ENCODE measurements at places on chromosomes 6 and 20.

DNA sequence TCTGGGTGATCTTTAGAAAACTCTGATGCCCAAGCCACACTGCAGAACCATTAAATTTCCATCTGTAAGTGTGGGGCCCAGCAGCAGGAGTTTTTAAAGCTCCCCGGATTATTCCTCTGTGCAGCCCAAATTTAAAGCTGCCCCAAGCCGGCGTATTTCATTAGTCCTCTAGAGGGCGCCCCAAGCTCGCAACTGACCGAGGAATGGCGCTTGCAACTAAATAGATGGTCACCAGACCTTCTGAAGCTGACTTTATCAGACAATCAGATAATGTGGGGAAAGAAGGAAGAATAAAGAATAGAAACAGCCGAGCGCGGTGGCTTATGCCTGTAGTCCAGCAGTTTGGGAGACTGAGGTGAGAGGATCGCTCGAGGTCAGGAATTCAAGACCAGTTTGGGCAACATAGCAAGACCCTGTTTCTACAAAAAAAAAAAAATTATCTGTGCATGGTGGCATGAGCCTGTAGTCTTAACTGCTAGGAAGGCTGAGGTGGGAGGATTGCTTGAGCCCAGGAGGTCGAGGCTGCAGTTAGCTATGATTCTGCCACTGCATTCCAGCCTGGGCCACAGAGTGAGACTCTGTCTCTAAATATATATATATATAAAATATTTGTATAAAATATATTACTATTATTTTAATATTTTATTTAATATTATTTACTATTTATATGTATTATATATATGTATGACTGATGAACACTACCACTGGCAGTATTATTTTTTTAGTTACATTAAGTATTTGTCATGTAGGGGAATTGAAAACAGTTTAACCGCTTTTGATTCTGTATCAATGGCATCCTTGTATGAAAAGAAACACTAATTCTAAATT lies 56.0 kb downstream of the OTOR start:
- no peak for DNase-seq

DNA sequence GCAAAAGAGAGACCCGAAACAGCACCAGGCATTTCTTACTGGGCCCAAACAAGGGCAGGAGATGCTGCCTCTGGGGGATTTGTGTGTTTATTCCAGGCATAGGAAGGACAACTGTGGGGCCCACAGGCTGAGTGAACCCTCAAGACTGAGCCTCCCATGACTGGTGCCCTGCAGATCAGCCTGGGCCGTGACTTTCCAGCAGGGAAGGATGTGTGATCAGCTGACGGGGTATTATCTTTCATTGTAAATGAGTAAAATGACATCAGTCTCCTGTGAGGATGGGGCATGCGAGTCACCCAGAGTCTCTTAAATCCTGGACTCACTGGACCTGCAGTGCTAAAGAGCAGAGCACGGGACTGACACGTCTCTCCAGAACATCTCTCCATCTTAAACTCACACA lies 3.9 kb upstream of the TEAD3 start:
- DNase-seq: no peak

GRCh38 chr6:5125152-5126006 lies 40.2 kb downstream of the PPP1R3G start:
- no peak for DNase-seq

DNA sequence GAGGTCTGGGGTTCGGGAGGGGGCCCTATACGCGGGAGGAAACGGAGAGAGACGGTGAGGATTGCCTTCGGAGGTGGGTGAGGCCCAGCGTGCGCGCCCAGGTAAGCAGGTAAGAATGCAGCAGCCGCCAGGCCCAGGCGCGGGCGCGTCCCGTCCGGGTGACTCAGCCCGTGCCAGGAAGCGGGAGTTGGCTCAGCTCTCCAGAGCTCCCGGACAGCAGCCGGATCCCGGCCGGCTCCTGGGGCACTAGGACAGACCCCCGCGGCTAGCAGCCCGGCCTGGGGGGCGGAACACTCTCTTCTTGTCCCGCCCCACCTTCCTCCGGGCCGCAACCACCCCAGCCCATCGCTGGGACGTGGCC lies 1.5 kb upstream of the MDFI start:
- no peak for DNase-seq

GRCh38 chr6:150373260-150373701 lies 4.5 kb downstream of the IYD start:
- DNase-seq: no peak

- DNase-seq: no peak
Measured at GRCh38 chr6:50653253-50653652, 60.1 kb upstream of the TFAP2D start.

- DNase-seq: no peak
Measured at GRCh38 chr6:43774776-43775534, 4.9 kb downstream of the VEGFA start.

GRCh38 chr6:97586344-97586743 lies 303.3 kb upstream of the MMS22L start:
- no peak for DNase-seq

GRCh38 chr6:170165085-170165470 lies 125.8 kb downstream of the DLL1 start:
- DNase-seq: no peak

DNA sequence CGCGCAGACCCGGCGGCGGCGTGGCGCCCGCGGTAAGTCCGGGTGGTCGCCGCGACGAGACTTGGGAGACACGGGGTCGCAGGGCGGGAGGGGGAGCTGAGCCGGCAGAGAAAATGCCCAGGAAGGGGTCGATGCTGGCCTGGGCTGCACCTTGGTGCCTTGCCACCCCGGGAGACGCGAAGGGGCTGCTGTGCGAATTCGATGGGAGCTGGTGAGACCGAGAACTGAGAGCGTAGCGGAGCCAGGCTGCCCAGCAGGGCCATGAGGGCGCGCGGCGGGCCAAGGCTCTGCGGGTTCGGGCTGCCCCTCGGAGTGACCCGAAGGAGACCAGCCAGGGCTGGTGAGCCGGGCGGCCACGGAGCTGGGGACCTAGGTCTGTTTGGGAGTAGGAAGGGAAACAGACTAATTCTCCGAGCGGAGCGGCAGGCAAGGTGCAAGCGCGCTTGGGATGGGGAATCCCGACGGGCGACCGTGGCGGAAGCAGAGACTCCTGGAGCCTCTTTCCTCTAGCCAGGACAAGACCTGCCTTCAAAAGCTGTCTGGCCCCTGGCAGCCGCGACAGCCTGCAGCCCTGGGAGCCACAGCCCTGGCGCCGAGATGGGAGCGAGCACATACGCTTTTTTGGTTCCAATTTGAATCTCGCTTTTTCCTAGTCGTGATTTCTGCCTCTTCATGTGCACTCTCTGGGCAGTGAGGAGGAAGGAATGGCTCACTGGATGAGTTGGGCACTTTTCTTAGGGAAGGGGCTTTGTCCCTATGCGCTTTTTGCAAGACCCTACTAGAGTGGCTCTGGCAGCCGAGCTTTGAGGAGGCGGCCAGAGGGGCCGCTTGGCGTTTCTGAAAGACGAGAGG lies 691 bp downstream of the SYNDIG1 start:
- DNase-seq: no peak

DNA sequence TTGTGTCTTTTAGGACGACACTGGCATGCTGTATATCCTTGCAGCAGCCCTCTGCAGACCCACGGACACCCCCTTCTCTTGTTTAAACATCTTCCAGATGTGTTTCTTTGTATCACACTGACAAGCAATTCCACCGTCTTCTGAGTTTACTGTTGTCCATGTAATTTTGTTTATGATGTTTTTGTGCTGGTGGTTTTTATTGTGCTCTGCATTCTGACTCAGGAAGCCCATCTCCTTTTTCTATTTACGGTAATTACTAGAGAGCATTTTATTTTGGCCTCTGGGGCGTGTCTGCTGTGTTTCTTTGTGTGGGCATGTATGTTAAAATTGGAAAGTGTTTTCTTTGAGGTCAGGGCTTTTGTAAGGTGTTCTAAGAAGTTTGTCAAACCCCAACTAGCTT lies 111.9 kb downstream of the JARID2 start:
- DNase-seq: no peak

DNA sequence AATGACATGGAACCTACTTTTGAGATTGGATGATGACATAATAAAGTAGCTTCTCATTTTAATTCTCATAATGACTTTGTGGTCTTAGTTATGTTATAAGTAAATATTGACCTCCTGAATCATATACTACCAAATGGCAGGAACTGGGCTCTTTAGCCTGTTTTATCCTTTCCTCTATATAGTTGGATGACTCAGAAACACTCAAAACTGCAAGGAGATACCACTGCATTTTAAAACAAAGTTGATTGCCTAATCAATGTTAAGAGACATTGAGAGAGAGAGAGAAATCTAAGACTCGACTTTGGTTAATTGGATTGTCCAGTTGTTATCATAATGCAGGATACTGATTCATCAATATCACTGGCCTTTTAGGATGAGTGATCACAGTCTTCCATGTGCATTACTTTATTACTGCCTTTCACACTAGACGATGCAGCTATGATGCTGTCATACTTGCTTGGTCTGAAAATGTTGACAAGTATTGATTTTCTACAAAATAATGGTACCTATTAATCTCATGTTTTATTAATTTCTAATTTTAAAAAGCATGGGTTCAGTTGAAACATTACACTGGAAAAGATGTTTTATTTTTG lies 320.0 kb downstream of the NKAIN2 start:
- no peak for DNase-seq

DNA sequence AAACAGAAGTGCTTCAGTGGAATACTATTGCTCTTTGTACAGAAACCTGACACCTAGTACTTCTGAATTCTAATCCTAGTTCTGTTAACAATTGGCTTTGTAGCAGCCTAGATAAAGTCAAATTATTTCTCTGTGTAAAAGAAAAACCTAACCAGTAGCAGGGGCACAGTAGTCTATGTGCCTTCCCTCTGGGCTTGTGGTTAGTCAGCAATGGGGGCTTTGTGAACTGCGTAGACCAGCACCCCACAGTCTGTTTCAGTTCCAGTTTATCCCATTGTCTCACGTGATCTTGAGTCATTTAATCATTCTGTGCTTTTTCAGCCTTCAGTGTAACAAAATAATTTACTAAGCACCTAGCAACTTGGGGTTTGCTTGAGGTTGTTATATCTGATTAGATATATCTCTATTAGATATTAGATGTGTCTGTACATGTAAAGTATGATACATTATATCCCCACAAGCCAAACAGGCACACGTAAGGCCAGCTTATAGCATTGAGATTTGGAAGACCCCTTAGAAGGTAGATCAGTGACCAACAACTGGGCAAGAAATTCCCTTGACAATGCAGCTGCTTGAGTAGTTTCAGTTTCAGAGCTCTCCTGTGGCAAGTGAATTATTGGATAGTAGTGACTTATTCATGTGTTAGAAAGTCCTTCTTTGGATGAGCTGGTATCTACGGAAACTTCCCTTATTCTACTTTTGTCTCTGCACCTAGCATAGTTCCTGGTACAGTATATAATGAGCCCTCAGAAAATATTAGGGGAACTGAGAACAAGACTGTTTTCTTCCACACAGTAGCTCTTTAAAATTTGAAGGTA lies 27.9 kb upstream of the CCR6 start:
- no peak for DNase-seq

DNA sequence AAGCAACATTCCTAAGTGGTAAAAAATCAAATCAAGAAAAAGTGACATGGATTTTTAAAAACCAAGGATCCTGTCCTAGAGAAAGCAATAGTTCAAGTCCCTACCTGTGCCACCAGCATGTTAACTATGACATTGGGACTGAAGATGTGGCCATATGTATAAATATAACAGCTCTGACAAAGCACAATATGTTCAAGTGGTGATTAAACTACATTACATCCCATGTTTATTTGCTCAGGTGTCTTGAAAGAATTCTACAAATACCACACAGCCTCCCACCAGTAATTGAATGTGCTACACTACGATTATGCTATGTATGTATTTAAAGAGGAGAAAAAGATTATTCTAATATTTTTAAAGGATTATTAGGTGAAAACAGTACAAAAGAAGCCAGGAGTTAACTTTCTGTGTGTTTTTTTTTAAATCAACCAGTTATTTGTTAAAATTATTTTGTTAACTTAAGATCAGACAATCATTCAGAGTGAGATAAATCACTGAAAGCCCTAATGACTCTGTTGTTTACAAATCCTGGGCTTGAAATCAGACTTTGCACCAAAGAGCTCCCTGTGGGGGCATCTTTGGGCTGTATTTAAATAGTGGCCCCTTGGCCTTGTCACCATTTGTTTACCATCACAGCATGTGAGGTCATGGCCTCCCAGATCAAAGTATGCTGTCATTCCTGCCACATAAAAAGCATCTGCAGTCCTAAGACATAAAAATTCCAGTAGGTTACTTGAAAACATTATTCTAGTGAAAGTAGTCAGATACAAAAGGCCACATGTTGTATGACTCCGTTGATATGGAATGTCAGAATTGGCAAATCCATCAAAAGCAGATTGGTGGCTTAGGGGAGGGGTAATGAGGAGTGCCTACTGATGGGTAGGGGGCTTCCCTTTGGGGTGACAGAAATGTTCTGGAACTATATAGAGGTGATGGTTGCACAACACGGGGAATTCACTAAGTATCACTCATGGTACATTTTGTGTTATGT lies 17.1 kb downstream of the TTLL2 start:
- DNase-seq: no peak

DNA sequence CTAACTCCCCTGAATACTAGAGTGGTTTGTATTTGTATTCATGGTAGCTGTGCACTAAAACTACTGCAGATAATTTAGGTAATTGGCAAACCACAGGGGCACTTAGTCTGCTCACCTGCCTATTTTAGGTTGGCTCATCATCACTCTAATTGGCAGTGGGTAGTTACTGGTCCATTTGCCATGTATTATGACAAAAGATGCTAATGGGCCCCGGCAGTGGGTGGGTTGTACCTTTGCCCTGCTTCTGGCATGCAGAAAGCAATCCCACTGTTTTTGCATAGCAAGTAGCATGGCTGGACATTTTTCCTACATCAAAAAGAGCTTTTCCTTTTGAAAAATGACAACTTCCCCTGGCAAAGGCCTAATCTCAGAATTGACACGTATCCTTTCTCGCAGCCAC lies 741.4 kb upstream of the MAP3K7 start:
- DNase-seq: no peak

- no peak for DNase-seq
Measured at GRCh38 chr6:129451187-129451586, 258.8 kb downstream of the ARHGAP18 start.

DNA sequence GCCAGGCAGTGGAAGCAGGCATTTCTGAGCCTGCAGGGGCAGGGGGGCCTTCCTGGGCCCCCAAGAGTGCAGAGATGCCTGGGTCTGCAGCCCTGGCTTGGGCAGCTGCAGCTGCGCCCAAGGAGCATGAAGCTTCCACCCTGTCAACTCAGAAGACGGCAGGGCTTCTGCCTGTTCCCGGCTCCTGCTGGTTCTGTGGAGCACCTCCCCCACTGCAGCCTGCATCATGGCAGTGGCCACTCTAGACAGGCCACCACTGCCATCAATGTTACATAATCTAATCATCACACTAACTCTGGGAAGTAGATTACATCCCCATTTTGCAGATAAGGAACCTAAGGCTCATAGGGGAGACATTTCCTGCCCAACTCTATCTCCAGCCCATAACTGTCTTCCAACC lies 21.1 kb upstream of the TOP1 start:
- DNase-seq: no peak

DNA sequence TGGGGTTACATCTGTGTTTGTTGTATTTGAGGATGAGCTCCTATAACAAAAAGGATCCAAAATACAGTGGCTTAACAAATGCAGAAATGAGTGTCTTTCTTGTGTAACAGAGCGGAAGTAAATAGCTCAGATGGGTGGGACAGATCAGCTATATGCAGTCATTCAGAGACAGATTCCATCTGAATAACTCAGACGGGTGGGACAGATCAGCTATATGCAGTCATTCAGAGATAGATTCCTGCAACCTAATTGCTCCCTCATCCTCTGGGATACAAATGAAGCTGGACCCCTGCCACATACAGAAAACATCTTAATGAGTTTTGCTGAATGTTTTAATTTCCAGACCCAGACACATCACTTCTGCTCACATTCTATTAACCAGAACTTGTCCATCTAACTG lies 332.3 kb downstream of the BCKDHB start:
- DNase-seq: no peak
